Smooth muscle cell of bladder (primary cell): ENCODE measurements at places on chromosomes 12 and 14. TPM values are rescaled to one million over a fixed set of nuclear protein-coding genes. Genes with fewer than 3 reads are reported as not detected.

Gene RAD9B
- total RNA-seq = 0.14 and 0.46 TPM in 2 replicates

Gene GUCY2C
- not detected in 2 replicates for total RNA-seq

Gene MPHOSPH9
- 28.5 and 31.1 TPM in 2 replicates for total RNA-seq

Gene AMHR2
- not detected in 2 replicates for total RNA-seq

Gene GSC
- total RNA-seq = 0.71 and 2.7 TPM in 2 replicates

Gene DNAH10
- 0.43 and 0.46 TPM in 2 replicates for total RNA-seq
